ENCODE measurements at places on chromosomes 12 and 14.

GRCh38 chr14:24806061-24806678 is 172.2 kb upstream of the GZMB start:
- DNase-seq, result peak; percentile 51

DNA sequence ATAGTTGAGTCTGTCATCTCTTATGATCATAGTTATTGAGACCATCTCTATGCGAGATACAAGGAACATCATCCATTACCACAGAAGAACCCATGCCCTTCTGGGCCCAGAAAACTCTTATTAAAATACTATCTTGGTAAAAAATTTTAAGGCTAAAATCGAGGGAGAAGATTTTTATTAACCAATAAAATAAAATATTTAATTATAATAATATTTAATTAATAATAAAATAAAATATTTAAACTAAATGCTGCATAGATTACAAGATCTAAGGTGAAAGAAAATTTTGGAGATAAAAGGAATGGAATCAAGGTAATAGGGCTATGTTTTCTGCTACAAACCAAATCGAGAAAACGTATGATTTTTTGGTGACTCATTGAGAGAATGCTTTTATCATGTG is 540.2 kb downstream of the KCNH5 start:
- no peak for DNase-seq

DNA sequence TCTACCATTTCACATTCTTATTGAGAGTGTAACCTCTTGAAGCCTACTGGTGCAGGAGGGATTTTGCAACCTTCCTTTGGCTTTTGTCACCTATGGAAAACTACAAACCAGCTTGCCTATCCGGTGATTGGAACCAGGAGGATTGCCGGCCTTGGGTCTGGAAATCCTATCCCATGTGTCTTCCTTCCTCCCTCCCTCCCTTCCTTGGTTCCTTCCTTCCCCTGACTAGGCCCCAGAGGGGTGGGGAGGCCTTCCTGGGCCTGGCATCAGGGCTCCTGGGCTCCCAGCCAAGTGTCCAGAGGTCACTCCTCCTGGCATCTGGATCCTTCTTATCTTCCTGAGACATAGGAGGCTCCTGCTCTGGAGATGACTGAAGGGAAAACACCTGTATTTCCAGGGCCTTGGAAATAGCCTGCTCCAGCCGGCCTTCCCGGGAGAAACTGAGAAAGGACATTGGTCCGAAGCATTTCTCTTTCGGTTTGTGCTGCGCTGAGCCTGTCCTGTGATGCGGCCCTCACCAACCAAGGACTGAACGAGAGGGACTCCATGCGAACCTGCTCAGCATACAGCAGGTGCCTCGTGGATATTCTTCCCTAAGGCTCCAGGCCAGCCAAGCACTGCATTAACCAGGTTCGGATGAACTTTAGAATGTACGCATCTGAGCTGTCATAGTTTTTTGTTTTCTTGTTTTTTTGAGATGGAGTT is 43.4 kb downstream of the PSMA6 start:
- DNase-seq, result no peak

- DNase-seq, result no peak
Observed at GRCh38 chr12:62361048-62361447, 100.8 kb downstream of the USP15 start.

DNA sequence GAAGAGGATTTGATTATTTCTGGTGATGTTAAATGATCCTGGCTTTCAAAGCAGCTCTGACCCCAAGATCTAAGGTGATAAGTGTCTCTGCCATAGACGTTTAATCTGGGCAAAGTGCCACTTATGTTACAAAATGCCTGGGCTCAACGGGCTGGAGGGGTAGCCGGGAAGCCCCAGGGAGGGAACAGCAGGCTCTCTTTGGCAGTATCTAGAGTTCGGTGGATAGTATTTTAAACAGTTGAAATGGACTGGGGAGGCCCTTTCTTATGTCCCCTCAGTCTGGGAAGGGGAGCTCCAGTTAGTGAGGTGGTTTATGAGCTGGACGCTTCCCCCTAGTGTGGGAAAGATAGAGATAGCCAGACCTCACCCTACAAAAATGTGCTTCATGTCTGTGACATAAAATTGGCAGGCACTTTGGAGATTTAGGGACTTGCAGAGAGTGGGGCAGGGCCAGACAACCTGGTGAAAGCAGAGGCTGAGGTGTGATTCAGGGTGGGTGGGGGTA is 5.5 kb upstream of the HOXC11 start:
- no peak for DNase-seq

GRCh38 chr12:40802656-40803055 is 110.4 kb downstream of the CNTN1 start:
- no peak for DNase-seq

DNA sequence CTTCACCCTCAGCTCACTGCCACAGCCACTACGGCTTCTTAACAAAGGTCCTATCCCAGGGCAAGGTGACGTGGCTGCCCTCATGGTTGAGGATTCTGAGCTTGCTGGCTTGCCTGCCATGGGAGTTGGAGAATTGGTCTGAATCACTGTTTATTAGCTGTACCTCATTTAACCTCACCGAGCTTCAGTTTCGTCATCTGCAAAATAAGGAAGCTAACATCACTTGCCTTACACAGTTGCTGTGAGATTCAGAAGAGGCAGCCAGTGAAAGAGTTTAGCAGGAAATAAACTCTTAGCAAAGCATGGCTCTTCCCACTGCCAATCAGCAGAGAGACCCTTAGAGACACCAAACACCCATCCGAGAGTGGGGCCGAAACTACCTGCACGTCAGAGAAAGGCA is 90.1 kb upstream of the KCNA1 start:
- no peak for DNase-seq

- DNase-seq, result peak; percentile 39
Observed at GRCh38 chr12:120640861-120641833, 721 bp downstream of the CABP1 start.

- DNase-seq, result no peak
Observed at GRCh38 chr12:49708851-49709250, 1.6 kb upstream of the FMNL3 start.

GRCh38 chr12:6631549-6631961 is 4.2 kb downstream of the LPAR5 start:
- DNase-seq, result no peak

DNA sequence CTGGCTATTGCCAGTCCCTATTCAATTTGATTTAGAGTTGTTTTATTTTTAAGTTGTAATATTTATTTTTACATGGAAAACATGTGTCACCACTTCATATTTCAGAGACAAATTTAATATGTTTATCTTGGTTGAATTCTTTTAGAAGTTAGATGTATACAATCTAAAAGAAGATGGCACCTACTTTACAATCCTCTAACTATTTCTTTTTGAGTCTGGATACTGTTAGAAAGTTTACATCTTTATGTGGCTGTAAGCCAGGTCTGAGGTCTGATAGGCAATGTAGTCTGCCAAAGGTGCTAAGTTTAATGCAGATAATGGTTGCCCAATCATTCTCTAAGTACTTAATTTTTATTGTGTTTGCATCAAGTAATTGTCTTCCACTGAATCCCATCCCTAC is 7.2 kb upstream of the LMO3 start:
- no peak for DNase-seq

GRCh38 chr14:49310298-49310697 is 275.9 kb downstream of the RPS29 start:
- DNase-seq, result no peak

DNA sequence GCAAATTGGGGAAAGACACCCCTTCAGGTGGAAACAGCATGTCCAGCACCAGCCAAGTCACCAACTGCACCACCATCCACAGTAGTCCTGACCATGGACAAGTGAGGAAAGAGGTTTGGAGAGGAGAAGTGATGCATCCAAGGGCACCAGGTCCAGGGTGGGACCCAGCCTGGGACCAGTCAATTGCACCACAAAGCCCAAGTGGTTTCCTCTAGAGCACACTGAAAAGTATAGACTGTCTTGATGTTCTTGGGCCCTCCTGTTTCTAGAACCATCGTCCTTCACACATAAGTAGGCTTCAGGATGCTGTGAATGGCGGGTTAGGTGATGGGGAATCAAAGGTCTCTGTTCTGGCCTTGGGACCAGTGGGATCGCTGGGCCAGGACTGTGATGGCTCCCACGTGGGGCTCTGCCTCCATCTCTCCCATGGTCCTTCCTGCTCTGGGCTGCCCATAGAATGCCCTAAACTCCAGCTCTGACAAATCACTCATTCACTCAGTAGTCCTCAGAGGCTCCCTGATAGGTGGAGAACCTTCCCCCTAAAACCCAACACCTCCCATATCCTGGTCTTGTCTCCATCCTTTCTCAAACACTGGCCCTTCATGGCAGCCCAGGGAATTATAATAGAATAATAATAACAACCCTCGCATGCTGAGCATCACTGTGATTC is 9.2 kb downstream of the KRT79 start:
- no peak for DNase-seq

DNA sequence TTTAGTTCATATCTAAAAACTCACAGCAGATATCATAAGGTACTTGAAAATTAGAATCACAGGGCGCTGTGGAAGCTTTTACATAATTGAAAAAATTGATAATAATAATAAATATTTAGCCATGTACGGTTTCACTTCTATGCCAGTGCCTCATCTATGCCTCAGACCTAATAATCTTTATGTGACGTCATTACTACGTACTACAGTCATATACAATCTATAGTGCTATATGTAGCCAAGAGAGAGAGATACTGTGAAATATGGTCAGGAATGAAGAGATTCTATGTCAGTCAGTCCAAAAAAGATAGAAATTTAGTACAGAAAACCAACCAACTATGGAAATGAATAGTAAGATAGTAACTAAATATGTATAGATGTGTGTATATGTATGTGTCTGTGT is 1010.5 kb downstream of the NRXN3 start:
- DNase-seq, result no peak

DNA sequence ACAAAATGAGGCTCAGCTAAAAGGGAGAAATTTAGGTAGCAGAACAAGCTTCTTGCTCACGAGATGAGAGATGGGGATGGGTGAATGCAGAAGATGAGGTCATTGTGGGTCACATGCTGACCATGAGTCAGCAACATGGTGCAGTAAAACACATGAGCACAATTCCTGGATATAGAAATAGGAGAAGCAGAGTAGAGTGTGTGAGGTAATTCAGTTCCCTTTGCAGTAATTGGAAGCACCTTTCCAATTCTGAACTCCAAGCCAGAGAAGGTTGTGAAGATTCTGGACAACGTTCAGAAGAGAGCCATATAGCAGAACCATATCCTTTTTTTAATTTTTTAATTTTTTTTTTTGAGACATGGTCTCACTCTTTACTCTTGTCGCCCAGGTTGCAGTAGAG is 62.0 kb upstream of the LMNTD1 start:
- no peak for DNase-seq

DNA sequence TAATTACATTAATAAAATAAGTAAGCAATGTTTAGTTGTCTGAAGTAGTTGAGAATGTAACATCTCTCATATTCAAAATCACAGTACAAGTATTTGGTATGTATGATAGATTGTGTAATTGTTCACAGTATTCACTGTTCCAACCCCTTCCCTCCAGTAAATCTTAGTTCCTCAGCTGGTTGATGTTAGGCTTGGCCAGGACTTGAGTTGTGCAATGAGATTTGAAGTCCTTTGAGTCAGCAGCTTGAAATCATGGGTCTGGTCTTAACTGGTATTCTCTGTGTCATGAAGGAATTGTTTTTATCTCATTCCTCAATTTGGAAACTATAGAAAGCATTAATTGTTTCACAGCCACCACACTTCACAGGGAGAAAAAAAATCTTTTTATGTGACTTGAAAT is 477.1 kb downstream of the FSCB start:
- no peak for DNase-seq

DNA sequence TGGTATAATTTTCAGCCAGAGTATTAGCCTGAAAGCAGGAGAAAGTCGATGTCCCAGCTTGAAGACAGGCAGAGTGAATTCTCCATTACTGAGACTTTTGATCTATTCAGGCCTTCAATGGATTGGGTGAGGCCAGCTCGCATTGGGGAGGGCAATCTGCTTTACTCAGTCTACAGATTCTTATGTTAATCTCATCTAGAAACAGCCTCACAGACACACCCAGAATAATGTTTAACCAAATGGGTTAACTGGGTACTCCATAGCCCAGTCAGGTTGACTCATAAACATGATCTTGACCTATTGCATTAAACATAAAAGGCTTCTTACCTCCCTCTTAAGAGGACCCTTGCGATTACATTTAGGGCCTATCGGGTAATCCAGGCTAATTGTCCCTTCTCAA is 118.0 kb downstream of the KTN1 start:
- DNase-seq, result no peak

DNA sequence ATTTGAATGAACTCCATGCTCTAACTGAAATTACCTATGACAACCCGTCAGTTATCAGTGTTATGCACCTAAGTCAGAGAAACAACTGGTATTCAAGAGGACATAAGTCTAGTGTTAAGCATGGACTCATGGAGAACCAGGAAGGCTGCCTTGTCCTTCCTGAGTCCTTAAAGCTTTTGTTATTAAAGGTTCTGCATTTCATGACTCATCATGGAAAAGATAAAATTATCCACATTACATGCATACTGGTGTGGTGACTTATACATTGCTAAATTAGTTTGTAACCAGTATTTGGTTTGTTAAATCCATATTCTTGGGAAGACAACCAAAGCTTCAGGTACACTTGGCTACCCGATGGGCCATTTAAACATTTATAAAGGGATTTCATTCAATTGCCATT is 6.5 kb upstream of the OR4E1 start:
- no peak for DNase-seq

DNA sequence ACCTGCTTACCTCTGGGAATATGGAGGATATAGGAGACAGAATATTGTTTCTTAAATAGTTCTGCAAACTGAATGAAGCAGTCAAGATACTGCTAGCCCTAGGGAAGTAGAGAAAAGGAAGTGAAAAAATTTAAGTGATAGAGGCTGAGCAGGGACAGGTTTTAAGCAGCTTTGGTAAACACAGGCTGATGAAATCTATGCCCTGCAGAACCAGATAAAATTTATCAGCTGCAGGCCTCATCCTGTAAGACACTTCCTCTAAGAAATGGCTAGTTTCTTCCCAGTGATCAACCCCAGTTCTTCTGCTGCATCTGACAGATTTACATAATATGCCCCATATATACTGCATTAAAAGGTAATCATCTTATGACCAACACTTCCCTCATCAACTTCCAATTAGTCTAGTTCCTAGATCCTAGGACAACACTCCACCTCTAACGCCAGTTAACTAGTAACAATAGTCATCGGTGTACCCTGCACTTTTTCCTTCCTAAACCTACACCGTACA is 1.3 kb upstream of the ESYT1 start:
- no peak for DNase-seq

GRCh38 chr12:116919247-116919661 is 8.5 kb downstream of the FBXW8 start:
- no peak for DNase-seq

DNA sequence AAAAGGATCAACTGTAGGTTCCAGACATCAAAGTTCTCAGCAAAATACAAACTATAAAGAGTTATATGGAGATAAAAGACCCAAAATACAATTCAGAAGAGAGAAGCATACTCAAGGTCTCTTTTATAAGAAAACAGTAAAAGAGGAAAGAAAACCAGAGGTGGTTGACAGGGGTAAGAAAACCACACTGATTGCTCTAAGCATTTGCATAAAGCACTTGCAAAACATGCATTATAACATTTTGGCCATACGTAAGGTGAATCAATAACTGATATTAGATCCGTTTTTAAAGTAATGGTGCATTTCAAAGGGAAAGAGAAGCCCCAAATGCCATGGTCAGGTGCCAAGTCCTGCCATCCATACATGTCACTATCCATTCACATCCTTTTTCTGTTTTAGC is 5.9 kb downstream of the DDHD1 start:
- DNase-seq, result no peak

- DNase-seq, result no peak
Observed at GRCh38 chr14:105485739-105486162, 935 bp upstream of the CRIP1 start.
